ENCODE measurements at places on chromosomes 12 and 14.

DNA sequence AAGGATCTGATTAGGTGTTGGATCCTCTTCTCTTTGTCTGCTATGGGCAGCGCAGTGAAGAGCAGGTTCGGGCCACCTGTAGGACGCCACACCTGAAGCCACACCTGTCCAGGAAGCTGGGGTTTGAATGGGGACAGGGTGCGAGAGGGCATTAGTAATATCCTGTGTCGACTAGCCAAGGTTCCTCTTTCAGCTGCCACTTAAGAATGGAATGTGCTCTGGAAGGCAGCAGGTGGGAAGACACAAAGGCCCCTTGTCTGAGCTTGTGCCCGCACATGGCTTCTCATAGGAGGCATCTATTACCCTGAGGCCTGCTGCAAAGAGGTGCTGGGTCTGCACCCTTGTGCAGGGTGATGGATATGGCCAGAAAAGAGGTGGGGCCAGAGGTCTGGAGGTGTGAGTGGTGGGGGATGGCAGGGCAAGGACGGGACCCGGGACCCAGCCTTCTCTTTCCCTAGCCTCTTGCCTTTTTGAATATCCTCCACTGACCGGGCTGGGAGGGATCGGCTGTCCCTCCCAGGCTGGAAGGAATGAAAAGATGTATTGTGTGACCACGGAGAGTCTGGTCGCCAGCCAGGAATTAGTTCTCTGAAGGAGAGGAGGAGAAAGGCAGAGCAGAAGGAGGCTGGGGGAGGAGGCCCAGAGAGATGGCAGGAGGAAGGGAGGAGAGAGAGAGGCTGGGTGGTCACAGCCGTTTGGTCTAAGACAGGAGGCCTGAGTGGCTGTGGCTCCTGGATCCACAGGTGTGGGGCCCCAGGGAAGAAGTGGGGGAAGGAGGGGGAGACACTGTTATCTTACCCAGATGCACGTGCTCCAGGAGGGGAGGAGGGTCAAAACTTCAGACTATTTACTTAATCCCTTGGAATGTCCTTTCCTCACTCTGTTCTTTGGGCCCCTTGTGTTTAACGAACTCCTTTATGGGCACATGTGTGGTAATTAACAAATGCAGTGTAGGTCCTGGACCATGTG lies 101.5 kb downstream of the SMOC1 start:
- no peak for DNase-seq

DNA sequence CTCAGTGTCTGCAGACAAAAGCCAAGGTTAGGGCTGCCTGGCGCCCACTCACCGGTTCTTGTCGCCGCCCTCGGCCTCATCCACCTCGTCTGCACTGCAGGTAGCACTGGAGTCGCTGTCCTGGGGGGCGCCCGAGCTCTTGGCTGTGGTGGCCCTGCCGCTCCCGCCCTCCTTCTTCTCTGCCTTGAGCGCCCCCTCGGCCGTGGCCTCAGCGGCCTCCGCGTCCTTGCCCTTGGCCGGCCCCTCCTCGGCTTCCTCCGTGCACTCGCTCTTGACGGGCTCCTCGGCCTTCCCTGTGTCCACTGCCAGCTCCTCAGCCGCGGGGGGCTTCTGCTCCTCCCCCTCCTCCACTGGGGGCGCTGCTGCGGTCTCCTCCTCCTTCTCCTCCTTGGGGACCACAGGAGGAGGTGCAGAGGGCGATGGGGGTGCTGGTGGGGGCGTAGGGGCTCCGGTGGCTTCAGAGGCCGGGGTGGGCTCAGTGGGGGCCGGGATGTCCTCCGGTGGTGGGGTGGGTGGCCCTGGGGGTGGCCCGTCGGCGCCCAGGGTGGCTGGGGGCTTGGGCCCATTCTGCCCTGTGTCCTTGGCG lies 77.2 kb downstream of the RFLNA start:
- DNase-seq, result no peak

- no peak for DNase-seq
Measured at GRCh38 chr12:42103155-42103554, 41.5 kb downstream of the GXYLT1 start.

GRCh38 chr14:75917946-75918335 lies 63.9 kb downstream of the TGFB3 start:
- no peak for DNase-seq

All from natural killer cell treated with Interleukin-12 subunit alpha and Interleukin-12 subunit beta and Interleukin-15 and Interleukin-18, amount 100 ng/mL, for 72 hours (primary cell).